ENCODE measurements at places on chromosomes 1 and 21. TPM values are rescaled to one million over a fixed set of nuclear protein-coding genes. Genes with fewer than 3 reads are reported as not detected.

Gene INSRR
- total RNA-seq, result not detected

- no peak for DNase-seq
- H3K27ac ChIP-seq, result no peak overlapping the region
- H3K4me1 ChIP-seq, result no peaks in the 10 kb centered on the region
- H3K4me3 ChIP-seq, result no peak overlapping the region
- H3K36me3 ChIP-seq, result no peaks in the 10 kb centered on the region
Measured at GRCh38 chr1:17759114-17759513, 4.0 kb downstream of the ACTL8 start.

DNA sequence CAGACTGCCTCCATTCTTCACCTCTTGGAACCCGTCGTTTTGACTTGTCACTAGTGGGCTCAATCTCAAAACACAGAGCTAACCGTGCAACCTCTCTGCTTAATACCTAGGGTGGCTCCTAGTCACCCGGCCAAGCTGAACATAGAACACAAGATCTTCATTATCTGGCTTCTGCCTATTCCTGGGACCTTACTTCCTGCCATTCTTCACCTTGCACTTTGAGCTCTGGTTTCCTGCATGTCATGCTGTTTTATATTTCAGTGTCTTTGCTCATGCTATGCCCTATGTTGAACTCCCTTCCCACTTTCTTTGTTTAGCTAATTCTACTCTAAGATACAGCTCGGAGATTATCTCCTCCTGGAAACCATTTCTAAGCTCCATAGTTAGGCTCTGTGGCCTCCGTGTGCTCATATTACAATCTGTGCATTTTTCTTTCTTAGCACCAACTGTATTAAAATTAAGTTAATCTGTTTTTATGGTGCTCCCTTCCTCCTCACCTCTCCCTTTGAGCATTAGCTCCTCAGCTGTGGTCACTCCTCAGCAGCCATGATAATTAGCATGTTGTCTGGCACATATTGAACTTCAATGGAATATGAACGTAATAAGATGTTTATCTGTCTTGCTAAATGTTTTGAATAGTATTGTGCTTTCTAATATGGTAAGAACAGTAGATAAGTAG is 13.1 kb downstream of the GPSM2 start:
- DNase-seq, result no peak
- H3K27me3 ChIP-seq, result no peaks in the 10 kb centered on the region
- no peaks in the 10 kb centered on the region for H3K36me3 ChIP-seq
- no peak overlapping the region for H3K27ac ChIP-seq

DNA sequence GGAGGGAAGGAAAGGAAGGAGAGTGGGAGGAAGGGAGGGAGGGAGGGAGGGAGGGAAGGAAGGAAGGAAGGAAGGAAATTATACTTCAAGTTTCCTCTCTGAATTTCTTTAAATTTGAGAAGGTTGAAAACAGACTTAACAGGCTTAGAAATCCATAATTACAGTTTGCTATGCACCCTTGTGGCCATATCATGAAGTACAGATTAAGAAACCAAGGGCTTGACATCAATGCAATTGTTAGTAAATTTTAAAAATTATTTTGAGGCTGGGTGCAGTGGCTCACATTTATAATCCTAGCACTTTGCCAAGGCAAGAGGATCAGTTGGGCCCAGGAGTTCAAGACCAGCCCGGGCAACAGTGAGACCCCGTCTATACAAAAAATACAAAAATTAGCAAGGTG is 14.4 kb downstream of the ANP32E start:
- peaks cover 42% of the 10 kb centered on the region for H3K36me3 ChIP-seq
- no peaks in the 10 kb centered on the region for H3K27me3 ChIP-seq
- H3K4me1 ChIP-seq, result no peaks in the 10 kb centered on the region

GRCh38 chr1:5473268-5473667 is 519.0 kb downstream of the NPHP4 start:
- no peaks in the 10 kb centered on the region for H3K27me3 ChIP-seq
- H3K36me3 ChIP-seq, result no peaks in the 10 kb centered on the region
- no peak overlapping the region for H3K27ac ChIP-seq
- DNase-seq, result no peak
- H3K4me3 ChIP-seq, result no peak overlapping the region

DNA sequence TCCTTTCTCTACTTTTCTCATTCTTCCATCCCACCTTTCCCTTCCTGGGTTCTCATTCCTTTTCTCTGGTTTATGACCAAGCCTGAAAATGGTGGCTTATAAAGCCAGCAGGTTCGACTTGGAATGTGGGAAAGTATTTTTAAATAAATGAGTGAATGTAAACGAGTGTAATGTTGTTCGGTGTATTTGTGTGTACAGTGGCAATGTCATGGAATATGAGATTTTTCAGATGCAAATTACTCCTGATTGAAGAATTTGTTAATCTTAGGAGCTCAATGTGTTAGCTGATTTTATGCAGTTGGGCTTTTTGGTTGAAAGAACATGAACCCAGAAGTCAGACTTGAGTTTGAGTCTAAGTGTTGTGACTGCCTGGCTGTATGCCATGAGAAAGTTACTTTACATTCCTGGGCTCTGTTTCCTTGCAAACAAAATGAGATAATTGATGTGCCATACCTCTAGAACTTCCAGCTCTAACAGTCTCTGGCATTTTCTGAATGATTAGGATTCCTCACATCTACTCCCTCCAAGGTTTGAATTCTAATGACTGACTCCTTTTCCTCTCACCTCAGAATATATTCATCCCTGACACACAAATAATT is 6.6 kb downstream of the SGIP1 start:
- no peaks in the 10 kb centered on the region for H3K27me3 ChIP-seq
- DNase-seq, result no peak
- no peak overlapping the region for H3K27ac ChIP-seq
- peaks cover 6% of the 10 kb centered on the region for H3K4me1 ChIP-seq
- no peaks in the 10 kb centered on the region for H3K36me3 ChIP-seq
- no peak overlapping the region for H3K4me3 ChIP-seq

- no peaks in the 10 kb centered on the region for H3K27me3 ChIP-seq
- no peak for DNase-seq
- no peak overlapping the region for H3K4me3 ChIP-seq
- H3K36me3 ChIP-seq, result no peaks in the 10 kb centered on the region
Measured at GRCh38 chr1:93023281-93023680, 55.8 kb upstream of the MTF2 start.

DNA sequence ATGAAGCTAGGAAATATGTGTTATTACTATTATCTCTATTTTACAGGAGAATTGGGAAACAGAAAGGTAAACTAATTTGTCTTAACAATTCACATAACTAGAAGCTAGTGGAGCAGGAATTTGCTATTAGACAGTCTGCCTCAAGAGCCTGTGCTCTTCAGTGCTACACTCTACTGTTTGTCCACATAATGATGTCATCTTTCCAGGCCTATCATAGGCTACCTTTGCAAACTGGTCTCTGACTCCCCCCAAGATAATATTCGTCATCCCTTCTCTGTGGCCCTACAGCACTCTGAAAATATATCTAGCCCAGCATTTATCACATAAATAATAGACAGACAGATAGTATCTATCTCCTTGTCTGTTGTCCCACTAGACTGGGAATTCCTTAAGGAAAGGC is 34.1 kb downstream of the TRIT1 start:
- no peaks in the 10 kb centered on the region for H3K27me3 ChIP-seq
- DNase-seq, result no peak
- H3K36me3 ChIP-seq, result peaks cover 7% of the 10 kb centered on the region

DNA sequence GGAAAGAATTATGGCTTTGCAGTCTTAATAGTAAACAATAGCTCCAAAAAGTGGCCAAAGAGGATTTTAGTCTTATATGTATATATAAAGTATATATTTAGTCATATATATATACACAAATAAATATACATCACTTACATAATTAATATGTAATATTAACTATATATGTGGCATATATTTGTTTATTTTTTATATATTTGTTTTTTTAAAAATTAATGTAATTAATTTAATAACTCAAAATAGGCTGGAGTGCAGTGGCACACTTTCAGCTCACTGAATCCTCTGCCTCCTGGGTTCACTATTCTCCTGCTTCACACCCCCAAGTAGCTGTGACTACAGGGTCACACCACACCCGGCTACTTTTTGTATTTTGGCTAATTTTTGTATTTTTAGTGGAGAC is 532.6 kb downstream of the KCNT2 start:
- no peak for DNase-seq
- H3K36me3 ChIP-seq, result no peaks in the 10 kb centered on the region
- no peak overlapping the region for H3K27ac ChIP-seq
- no peak overlapping the region for H3K4me3 ChIP-seq

Gene HSPA6
- total RNA-seq, result 0.60 TPM

GRCh38 chr1:26016953-26017545 is 4.5 kb upstream of the EXTL1 start:
- no peak for DNase-seq
- peaks cover 32% of the 10 kb centered on the region for H3K4me1 ChIP-seq
- no peaks in the 10 kb centered on the region for H3K27me3 ChIP-seq
- no peaks in the 10 kb centered on the region for H3K36me3 ChIP-seq
- H3K27ac ChIP-seq, result peak overlapping the region; percentile 14
- no peak overlapping the region for H3K4me3 ChIP-seq

DNA sequence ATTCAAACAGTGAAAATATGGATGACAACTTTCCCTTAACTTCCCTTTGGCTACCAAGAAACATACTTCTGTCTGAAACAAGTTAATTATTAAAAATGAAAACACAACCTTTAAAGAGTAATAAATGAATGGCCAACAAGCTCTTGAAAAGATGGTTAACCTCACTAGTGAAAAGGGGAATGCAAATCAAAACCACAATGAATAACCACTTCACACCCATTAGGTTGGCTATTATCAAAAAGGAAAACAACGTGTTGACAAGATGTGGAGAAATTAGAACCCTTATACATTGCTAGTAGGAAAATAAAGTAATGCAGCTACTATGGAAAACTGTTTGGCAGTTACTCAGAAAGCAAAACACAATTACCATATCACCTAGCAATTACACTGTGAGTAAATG is 14.1 kb downstream of the COP1 start:
- no peaks in the 10 kb centered on the region for H3K4me1 ChIP-seq
- H3K4me3 ChIP-seq, result no peak overlapping the region
- DNase-seq, result no peak
- H3K36me3 ChIP-seq, result no peaks in the 10 kb centered on the region

DNA sequence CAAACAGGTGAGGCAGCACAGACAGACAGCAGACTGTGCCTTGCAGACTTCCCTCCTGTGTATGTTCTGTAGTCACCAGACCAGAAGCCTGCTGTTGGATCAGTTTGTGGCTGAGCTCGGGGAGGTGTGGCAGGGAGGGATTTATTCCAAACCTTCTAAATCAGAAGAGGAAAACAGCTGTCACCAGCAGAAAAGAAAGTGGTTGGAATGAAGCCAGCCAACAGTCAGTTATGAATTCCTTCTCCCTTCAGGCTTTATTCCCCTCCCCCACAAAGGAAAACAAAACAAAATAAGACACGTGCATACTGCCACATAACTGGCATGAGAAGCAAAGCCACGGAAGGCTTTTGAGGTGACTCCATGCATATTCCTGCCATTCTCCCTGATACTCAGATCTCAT is 19.0 kb upstream of the PIGV start:
- peaks cover 46% of the 10 kb centered on the region for H3K4me1 ChIP-seq
- H3K36me3 ChIP-seq, result peaks cover 78% of the 10 kb centered on the region
- H3K27me3 ChIP-seq, result no peaks in the 10 kb centered on the region
- H3K4me3 ChIP-seq, result no peak overlapping the region
- peak overlapping the region; percentile 48 for H3K27ac ChIP-seq

DNA sequence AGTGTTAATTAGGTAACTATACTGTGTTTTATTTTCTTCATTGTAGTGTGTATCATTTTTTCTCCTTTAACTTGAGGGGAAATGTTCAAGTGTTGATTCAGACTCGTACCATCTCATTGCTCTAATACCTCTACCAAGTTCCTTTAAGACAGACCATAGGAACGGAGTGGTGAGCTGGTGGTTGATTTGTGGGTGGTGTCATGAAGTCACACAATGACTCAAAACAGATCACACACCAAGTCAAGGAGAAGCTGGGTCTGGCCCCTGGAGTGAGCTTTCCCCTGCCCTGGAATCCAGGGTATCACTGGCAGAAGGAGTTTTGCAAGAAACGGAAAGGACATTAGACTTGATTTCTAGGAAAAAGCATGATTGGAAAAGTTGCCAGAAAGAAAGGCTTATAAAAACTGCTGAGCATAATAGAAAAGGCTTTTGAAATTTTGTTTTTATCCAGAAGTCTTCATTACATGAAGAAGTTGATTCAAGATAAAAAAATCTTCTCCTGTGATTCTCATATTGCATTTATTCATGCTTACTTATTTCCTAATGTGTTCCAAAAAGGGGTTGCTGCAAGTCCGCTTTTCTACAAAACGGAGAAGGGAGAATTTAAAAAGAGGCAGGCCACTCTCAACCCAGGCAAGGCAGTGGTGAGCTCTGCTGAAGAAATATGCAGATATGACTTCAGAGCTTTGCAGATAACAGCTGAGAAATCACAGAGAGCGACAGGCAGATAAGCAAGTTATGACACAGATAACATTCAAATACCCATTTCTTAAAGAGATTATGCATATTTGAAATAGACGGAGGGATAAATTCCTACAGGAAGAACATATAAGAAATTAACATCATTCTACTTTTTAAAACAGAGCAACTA is 79.7 kb downstream of the TBX19 start:
- DNase-seq, result no peak
- no peak overlapping the region for H3K4me3 ChIP-seq
- no peaks in the 10 kb centered on the region for H3K4me1 ChIP-seq
- no peak overlapping the region for H3K27ac ChIP-seq
- H3K27me3 ChIP-seq, result no peaks in the 10 kb centered on the region
- no peaks in the 10 kb centered on the region for H3K36me3 ChIP-seq

GRCh38 chr1:7562729-7563605 is 208.1 kb upstream of the VAMP3 start:
- no peak overlapping the region for H3K27ac ChIP-seq
- no peaks in the 10 kb centered on the region for H3K4me1 ChIP-seq
- no peak overlapping the region for H3K4me3 ChIP-seq
- no peaks in the 10 kb centered on the region for H3K36me3 ChIP-seq
- no peak for DNase-seq

DNA sequence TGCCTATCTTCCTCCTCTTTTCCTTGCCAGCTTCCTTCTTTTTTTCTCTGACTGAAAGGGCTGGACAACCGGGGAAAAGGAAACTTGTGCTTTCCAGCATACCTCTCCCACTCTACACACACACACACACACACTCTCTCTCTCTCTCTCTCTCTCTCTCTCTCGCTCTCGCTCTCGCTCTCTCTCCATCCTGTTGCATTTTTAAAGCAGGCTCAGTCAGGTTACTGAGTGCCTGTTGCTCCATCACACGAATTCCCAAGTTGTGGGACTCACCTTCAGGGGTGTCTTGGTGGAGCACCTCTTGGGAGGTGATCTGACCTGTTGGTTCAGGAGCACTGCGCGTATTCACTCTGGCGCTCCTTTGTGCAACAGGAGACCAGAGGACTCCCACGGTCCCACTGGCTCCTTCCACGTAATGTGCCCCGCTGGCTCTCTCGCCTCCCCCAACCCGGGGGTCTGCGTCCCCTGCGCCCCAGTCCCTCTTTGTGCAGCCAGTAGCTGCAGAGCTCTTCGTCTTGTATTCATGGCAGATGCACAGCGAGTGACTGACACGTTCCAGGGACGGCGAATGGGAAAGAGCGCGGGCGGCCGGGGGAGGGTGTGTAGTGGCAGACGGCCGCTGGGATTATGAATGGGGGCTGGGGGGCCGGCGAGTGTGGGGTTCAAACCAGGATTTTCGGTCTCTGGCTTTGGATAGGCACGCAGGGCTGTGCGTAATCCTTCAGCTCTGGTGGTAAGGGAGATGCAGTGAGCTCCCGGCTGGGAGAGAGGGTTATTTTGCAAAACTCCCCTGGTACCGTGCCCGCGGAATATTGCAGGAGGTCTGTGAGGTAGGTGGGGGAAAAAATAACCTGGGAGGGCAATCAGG is 660 bp upstream of the PDE4B start:
- H3K36me3 ChIP-seq, result no peaks in the 10 kb centered on the region
- H3K27me3 ChIP-seq, result peaks cover 7% of the 10 kb centered on the region
- H3K4me1 ChIP-seq, result no peaks in the 10 kb centered on the region
- no peak overlapping the region for H3K27ac ChIP-seq

Data from gastrocnemius medialis (tissue), 4 donors.